Hindlimb muscle (tissue), 1 donor: ENCODE measurements at places on chromosomes 3 and 15. TPM values are rescaled to one million over a fixed set of nuclear protein-coding genes. Genes with fewer than 3 reads are reported as not detected.

DNA sequence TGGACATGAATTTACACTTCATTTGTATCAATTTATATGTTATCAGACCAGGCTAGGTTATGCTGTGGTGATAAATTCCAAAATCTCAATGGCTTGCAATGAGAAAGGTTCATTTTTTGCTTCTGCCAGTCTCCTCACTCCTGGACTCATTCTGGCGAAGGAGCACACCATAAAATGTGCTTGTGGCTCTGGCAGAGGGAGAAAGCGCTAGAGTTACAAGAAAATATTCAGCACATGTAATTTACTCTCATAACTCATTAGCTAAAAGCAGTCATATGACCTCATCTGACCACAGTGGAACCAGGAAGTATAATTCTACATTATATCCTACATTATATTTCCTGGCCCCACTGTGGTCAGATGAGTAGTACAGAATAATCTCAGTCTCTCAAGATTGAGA is 193.8 kb downstream of the BCHE start:
- no peak for DNase-seq

WDR93 gene
- 0.14 TPM for polyA plus RNA-seq

GMNC gene
- polyA plus RNA-seq, result not detected

SLC15A2 gene
- polyA plus RNA-seq, result 61.8 TPM

DNA sequence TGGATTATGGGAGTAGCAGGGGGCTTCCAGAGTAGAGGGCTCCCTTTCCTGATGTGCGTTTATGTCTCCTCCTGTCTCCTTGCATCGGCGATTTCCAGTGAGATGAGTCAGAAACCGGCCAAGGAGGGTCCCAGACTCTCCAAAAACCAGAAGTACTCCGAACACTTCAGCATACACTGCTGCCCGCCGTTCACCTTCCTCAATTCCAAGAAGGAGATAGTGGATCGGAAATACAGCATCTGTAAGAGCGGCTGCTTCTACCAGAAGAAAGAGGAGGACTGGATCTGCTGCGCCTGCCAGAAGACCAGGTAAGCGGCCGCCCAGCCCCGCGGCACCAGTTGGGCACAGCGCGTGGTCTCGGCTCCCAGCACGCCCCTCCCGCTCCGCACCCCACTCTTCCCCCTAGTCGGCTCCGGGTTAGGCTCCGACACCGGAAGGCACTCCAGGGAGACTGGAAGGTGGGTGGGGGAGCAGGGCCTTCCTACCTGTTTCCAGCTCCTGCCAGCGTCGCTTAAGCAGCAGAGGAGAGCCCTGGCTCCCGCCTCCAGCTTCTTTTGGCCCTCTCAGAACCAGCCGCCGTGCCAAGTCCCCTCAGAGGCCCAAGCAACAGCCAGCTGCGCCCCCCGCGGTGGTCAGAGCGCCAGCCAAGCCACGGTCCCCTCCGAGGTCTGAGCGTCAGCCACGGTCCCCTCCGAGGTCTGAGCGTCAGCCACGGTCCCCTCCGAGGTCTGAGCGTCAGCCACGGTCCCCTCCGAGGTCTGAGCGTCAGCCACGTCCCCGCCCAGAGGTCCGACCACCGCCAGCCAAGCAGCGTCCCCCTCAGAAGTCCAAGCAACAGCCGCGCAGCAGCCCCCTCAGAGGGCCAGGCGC is 34.7 kb downstream of the MOBP start:
- DNase-seq, result no peak

FETUB gene
- not detected for polyA plus RNA-seq

DNA sequence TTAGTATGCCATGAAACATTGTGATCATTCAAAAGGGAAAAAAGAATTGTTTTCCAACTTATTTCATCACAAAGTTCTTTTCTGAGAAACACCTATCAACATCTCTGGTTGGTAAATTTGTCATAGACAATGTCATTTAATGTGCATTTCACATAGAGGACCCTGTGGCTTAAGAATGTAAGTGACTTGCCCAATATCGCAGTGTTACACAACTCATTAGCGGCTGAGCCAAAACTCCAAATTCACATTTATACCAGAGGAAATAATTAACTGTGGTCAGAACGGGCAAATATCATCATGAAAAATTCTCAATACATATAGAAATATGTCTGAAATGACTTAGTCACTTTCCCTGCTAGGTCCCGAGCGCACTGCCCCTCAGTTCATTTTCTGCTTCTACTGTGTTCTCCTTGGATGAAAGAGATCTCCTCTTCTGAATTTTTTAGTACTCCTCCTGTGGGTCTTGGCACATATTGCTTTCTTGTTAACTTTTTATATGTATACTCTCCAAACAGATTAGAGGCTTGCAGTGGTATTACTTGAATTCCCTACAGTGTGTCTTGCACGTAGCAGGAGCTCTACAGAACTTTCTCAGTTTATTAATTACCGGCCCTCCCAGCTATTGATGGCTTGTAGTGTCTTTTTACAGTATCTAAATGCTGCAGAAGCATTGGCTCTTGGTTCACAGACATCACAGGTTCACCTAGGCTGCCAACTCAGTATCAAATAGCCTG is 33.1 kb downstream of the PTX3 start:
- DNase-seq, result no peak

DNA sequence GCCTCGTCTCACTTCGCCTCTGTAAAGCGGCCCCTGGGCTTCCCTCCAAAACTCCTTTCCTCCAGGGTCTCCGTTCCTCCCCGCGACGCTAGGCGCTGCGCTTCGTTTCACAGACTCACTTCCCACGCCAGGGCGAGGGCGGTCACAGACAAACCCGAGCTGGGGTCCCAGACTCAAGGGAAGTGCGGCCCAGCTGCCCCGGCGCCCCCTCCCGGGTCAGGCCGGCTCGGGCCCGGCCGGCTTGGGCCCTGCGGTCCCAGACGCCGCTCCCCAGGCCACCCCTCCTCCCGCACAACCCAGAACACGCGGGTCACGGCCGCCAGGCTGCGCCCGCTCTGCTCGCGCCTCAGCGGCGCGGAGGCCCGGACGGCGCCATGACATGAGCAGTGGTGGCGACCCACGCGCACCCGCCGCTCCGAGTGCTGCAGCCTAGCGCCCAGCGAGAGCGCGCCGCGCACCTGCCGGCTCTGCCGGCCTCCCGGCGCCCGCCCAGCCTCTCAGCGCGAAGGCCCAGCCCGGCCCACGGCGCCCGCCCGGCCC is 547 bp downstream of the NUP210 start:
- peak; percentile 32 for DNase-seq

- DNase-seq, result no peak
These were observed 94.9 kb downstream of the MEX3B start for GRCh38 chr15:81950841-81951414.

TF gene
- 5.9 TPM for polyA plus RNA-seq

ZWILCH gene
- polyA plus RNA-seq, result 11.4 TPM

- no peak for DNase-seq
These were observed 194.3 kb downstream of the FOXP1 start for GRCh38 chr3:71389191-71389590.

DNA sequence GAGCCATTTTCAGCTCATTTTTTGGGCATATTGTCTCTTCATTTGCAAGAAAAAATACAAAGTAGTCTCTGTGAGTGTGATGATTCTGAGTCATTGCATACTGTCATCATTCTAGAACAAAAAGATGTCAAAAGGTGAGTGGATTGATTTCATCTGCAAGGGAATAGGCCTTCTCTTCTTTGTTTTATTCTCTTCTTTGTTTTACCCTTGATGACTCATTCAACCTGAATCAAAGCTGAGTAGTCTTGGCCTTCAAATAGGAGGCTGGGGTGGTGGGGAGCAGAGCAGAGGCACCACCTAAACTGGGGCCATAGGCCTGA is 25.4 kb downstream of the CYP19A1 start:
- no peak for DNase-seq

CLRN1 gene
- polyA plus RNA-seq, result 0.19 TPM

PEX11A gene
- 6.2 TPM for polyA plus RNA-seq

- no peak for DNase-seq
These were observed 75.4 kb upstream of the ZNF385D start for GRCh38 chr3:21826416-21826815.

GRCh38 chr15:48580736-48581135 is 64.8 kb downstream of the FBN1 start:
- DNase-seq, result no peak

DNA sequence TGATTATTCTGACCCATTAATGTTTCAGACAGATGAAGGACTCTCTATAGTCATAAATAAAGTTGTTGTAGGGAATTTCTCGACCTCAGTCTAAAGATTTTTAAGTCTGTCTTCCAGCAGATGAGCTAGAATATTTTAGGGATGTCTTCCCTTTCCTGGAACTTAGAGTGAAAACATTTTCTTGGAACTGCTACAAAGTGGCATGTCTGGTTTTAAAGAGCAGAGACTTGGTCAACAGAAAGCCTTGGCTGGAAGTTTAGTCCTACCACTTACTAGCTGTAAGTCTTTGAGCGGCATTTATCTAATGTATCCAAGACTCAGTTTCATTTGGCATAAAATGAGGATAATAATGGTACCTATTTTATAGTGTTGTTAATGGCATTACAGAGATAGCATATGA is 120.0 kb upstream of the TGFBR2 start:
- no peak for DNase-seq

CCR1 gene
- polyA plus RNA-seq, result 3.1 TPM

DNA sequence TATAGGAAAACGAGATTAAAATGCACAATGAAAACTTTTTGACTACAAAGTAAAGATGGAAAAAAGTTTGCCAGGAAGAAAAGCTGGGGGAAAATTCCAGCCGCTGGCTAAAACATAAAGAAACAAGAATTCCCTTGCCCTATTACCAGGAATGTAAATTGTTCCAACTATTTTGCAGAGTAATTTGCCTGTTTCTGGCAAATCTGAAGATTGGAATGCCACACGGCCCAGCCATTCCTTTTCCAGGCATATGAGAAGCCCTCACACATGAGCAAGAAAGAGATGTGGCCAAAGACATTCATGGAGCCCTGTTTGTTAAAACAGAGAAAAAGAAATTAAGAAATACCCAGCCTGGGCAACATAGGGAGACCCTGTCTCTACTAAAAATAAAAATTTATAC is 8.4 kb upstream of the GATA2 start:
- DNase-seq, result no peak

GRCh38 chr15:92808598-92809063 is 91.5 kb upstream of the CHD2 start:
- no peak for DNase-seq

GRCh38 chr3:69008980-69009379 is 4.5 kb downstream of the EOGT start:
- no peak for DNase-seq

- peak; percentile 91 for DNase-seq
These were observed at the start of gene SLC6A6 for GRCh38 chr3:14402304-14402811. TSS of gene SLC6A6 (plus strand) at chr3:14402606. CDS start at chr3:14443635, 41,029 bp downstream.

DNA sequence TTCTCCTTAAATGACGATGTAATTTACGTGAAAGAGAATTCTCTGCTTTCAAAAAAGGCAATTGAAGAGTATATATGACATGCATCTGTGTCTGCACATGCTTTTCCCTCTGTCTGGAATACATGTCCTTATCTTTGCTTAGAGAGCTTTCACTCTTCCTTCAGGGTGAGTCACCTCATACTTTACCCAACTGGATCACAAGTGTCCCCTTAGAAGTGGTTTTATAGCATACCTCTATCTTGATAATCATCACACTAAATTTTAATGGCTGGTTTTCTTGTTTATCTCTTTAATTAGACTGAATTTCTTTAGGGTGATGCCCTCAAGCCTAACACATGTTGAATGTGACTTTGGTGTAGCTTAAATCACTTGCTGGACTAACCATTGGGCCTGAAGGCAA is 178.9 kb downstream of the SV2B start:
- DNase-seq, result no peak

MUC13 gene
- polyA plus RNA-seq, result not detected

DNA sequence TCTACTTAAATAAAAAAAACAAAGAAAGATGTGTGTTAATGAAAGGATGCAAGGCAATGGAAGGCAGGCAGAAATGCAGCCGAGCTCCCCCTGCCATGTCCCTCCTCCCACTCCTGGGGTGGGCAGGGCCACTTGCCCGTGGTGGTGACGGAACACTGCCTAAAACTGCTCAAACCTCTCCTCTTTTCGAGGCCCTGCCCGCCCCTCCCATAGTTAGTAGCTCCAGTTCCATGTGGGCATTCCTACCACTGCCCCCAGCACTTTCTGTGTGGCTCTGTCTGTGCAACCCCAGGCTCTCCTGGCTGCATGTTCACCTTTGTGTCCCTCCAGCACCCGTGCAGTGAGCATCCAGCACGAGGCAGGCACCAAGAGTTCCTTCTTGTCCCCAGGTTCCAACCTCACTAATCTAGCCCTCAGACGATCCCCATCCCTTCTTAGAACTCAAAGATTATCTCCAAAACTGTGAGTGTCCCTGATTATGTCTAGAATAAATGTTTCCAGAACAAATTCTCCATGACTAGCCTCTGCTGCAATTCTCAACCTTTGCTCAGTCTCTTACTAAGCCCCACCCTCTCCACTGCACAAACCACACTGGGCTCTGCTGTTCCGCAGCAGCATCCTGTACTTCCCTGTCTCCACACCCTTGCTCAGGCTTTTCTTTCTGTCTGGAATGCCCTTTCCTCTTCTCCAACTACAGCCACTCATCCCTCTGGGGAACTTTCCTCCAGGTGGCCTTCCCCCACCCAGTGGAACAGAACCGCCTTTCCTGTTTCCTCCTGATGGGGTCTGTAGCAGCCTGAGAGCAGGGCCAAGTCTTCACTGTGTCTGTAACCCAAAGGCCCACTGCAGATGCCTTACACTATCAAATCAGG is 32.6 kb upstream of the SPTBN5 start:
- no peak for DNase-seq

DNA sequence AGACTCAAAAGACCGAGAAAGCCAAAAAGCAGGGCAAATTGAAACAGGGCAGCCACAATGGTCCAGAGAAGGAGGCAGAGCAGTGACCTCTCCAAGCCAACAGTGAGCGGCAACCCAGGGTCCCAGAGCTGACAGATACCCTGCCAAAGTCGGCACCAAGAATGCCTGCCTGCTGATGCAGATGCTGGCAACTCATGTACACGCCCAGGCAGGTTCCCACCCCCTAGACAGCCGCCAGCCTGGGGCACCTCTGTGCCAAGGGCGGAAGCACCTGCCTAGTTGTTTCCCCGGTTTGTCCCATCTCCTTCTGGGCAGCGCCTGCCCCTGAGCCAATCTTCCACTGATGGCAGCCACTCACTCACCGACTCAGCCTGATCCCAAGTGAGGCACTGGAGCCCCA is 22.1 kb downstream of the KLHL25 start:
- no peak for DNase-seq

KNG1 gene
- polyA plus RNA-seq, result 0.06 TPM

GRCh38 chr3:77530870-77531269 is 491.0 kb downstream of the ROBO2 start:
- DNase-seq, result peak; percentile 11

GRCh38 chr3:195208183-195208582 is 62.8 kb downstream of the XXYLT1 start:
- DNase-seq, result no peak

HRH1 gene
- 3.4 TPM for polyA plus RNA-seq

DNA sequence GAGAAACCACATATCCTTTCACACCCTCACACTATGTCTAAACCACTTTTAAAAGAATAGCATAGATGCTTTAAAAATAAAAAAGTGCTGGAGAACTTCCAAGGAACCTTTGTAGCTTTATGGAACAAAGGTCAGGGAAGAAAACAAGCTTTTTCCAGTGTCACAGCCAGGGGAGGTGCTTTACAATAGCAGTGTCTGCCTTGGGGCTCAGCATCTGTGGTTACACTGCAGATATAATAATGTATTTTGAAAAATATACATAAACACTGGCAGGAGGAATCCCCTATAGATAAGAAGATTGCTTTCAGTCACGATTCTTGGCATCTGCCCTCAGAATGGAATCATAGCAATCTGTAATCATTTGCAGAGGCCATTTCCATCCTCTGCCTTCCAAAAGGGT is 362.4 kb upstream of the LRRC3B start:
- peak; percentile 76 for DNase-seq

RFTN1 gene
- 22.2 TPM for polyA plus RNA-seq

- DNase-seq, result no peak
These were observed 157.5 kb upstream of the SLC24A5 start for GRCh38 chr15:47963265-47963664.
